Activated CD4-positive, alpha-beta T cell treated with anti-CD3 and anti-CD28 coated beads for 24 hours (primary cell): ENCODE measurements at places on chromosomes 2 and 18.

DNA sequence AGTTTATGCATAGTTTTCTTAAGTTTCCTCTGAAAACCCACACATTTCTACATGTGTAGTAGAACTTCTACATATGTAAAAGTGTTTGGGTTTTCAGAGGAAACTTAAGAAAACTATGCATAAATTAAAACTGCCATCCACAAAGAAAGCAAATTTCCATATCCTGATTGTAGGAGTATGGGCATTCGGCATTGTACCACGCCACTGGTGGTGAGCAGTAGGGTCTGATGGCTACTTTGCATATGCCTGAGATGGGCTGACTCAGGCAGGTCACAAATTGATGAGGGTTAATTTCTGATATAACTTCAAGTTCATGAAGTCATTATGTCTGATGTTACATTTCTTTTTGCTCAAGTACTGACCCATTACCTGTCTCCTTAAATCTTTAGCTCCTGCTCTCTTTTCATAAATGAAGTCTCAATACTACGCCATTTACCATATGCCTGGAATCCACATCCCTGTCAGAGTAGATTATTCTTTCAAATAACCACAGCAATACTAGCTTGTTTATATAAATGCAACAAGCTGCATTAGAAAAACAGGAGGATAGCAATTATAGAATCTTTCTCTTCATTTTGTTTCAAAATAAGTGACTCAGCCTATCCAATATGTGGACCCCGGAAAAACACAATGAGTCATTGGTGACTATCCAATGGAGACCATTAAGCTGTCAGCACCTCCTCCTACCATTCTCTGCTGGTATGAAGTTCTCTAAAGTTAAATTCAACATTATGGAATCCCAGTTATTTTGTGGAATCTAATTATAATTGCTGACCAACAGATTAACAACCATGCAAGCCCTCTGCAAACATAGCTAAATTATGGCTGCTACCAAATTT lies 355.2 kb upstream of the UBE2E3 start:
- no peak for DNase-seq

DNA sequence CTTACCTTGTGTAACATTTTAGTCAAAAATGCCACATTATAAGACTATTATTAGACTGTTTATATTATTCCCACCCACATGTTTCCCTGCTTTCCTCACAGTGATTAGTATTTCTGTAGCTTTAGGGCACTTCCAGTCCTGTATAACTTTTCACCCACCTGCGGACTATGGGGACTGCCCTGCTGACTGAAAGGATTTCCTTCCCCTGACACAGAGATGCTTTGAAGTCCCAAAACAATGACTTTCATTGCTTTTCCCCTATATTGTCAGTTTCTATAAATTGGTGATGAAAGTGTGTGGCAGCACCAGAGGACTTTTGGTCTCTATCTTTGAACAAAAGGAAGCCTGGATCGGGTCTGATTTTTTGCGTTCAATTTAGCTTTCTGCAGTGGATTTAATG lies 59.0 kb upstream of the OTX1 start:
- no peak for DNase-seq

DNA sequence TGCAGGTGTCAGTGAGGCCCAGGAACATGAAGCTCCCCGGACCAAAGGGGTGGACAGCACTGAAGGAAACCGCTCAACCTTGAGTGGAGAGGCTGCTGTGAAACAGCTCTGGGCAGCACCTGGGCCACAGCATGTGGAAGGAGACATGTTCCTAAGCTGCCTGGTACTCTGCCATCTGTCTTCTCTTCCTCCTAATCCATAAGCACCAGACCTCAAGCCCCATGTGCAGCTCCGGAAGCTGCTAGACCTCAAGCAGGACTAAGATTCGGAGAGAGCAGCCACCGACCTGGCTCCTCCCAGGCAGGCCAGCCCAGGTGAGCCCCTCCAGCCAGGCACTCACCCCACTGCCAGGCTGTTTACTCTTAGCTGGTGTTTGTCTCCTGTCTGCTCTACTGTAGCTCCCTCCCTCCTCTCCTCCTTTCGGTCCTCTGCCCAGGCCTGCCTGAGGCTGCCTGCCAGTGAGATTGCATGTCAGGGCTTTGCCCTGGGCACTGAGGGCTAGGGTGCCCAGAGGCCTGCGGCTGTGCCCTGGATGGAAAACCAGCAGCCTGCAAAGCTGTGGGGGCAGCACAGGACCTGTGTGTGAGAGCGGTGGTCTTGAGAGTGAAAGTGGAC lies 53.7 kb downstream of the BCL11A start:
- no peak for DNase-seq

DNA sequence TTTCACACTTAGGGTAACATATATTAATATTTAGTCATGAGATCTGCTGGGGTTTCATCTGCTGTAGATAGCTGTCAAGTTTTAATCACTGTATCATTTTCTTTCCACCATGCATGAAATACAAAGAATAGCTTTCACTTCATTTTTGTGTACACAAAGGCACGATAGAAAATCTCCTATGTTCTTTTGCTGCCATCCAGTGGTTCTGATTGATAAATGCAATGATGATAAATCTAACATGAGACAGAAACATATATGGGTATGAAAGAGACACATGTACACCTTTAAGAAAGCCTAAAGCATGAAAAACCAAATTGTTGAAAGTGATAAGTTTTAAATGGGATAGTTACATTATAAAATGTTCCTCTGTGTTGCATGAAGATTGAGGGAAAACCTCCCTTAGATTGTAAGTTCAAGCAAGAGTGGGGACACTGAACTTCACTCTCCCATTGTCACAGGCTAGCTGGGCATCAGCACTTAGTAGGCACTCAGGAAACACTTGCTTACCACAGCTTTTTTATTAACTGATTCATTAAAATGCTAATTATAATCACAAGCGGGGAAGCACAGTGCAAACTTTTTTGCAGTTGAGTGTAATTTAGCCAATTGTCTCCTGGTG lies 31.2 kb downstream of the C1D start:
- no peak for DNase-seq

DNA sequence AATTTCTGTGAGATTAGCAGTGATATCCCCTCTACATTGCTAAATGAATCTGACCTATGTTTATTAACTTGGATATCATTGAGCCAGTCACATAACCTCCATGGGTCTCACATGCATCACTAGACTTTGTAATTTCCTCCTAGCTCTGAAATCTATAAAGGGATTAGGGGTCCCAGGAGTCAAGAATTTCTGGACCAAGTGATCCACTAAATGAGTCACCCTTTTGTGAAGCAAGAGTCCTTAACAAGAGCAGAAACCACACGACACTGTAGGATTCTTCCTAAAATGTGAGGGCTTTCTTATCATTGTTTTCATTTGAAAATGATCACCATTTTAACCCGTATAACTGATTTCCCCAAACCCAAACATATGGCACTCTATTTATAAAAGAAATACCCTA lies 90.3 kb downstream of the DHRS9 start:
- DNase-seq = no peak
